OCI-M1 (cell line): ENCODE measurements at places on chromosomes 3 and 15.

GRCh38 chr3:128095222-128095703, 28.3 kb downstream of the RUVBL1 start:
- peak; percentile 80 for DNase-seq

- DNase-seq = no peak
These were observed 211.8 kb upstream of the DPH6 start for GRCh38 chr15:35757765-35758164.

GRCh38 chr3:14373753-14374376, 28.5 kb upstream of the SLC6A6 start:
- DNase-seq = no peak

DNA sequence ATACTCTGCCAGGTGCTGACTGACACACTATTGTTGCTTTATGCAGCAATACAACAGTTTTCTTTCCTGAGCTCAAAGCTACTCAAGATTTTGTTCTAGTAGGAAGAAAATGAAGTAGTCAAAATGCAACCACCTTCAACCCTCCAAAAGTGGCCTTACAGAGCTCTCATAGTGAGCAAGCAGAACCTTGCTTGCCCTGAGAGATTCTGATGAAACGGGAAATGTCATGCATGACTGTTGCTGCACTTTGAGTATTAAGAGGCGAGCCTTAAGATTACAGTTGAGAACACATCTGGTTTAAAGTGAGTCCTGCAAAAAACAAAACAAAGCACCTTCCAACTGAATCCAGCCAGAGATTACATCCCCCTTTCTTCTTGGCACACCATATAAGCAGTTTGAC, 29.7 kb downstream of the MINDY4B start:
- no peak for DNase-seq

GRCh38 chr3:54424292-54424691, 301.9 kb downstream of the CACNA2D3 start:
- DNase-seq = no peak

- no peak for DNase-seq
These were observed 626.2 kb downstream of the IGSF11 start for GRCh38 chr3:118408431-118408830.

- DNase-seq = peak; percentile 80
These were observed 1.3 kb downstream of the MED12L start for GRCh38 chr3:151086484-151087456.
